Heart right ventricle (tissue), 16 donors: ENCODE measurements at places on chromosomes 16 and 17. TPM values are rescaled to one million over a fixed set of nuclear protein-coding genes. Genes with fewer than 3 reads are reported as not detected.

DNA sequence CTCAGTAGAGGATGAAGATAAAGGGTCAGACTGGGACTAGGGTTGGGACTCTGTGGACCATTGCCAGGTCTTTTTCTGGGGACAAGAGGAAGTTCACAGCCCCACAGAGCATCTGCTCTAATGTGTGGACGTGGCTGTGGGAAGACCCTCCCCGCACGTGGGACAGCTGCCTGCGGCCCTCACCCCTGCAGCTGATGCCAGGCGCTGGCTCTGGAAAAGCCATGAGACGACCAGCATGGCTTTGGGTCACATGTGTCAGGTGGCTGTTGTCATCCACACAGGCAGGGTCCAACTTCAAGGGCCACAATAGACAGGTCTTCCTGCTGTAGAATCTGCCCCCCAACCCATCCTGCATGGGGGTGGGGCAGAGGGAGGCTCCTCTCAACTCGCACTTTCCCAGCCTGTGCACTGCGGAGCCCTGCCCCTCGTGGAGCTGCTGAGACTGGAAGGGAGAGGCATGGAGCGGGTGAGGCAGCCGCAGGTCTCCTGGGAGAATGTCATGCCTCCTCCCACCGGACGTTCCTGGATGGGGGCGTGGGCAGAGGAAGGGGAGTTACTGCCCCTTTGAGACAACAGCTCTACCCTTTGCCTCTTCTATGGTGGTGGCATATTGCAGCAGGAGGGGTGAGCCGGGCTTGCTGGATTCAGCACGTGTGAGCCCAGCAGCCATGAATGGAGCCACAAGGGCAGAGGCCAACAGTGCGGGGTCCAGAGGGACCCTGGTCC is 53.4 kb downstream of the PIMREG start:
- DNase-seq = no peak

DNA sequence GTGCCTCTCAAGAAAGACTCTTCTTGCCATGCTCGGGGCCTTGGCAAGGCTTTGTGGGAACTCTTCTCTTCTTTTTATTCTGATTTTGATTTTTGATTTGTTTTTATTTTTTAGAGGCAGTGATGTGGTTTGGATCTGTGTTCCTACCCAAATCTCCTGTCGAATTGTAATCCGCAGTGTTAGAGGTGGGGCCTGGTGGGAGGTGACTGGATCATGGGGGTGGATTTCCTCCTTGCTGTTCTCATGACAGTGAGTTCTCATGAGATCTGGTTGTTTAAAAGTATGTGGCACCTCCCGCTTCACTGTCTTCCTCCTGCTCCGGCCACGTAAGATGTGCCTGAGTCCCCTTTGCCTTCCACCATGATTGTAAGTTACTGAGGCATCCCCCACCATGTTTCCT is 281.4 kb downstream of the CPPED1 start:
- no peak for DNase-seq

The SYT17 gene
- total RNA-seq = 0.90 TPM

- DNase-seq = no peak
Measured at GRCh38 chr17:42832213-42832933, 824 bp upstream of the PSME3 start.

DNA sequence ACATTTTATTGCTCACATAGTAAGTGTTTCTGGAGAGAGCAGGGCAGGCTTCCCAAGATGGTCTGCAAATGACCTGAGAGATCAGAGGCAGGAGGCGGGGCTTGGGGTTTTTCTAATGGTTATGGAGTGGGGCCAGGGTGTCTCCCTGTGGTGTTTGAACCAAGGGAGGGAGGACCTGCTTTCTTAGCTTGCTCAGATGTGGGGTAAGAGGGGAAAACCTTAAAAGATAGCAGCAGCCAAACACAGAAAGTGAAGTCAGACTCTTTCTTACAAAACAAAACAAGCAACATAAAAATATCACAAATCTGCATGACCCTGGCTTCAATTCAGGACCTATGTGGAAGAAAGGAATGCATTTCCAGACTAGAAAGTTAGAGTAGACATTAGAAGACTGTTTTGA is 22.9 kb upstream of the DNAJA2 start:
- no peak for DNase-seq

The CFAP97D1 gene
- total RNA-seq = not detected

GRCh38 chr17:43740541-43740940 is 18.1 kb downstream of the SOST start:
- DNase-seq = no peak

DNA sequence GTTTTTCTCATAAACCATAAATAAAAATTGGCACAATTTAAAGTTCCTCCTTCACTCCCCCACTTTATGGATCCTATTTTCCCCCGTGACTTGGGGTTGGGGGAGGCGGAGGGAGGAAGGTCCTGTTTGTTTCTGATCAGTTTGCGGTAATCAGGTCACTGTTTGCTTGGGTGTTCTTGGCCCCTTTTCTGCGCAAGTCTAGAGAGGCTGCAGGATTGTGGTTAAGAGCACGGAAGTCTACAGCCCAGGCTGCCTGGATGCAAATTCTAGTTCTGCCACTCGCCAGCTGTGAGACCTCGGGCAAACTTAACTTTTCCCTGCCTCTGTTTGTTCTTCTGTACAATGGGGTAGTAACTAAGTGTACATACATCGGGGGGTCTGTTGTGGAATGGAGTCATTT is 12.1 kb downstream of the ATP2C2 start:
- DNase-seq = no peak

DNA sequence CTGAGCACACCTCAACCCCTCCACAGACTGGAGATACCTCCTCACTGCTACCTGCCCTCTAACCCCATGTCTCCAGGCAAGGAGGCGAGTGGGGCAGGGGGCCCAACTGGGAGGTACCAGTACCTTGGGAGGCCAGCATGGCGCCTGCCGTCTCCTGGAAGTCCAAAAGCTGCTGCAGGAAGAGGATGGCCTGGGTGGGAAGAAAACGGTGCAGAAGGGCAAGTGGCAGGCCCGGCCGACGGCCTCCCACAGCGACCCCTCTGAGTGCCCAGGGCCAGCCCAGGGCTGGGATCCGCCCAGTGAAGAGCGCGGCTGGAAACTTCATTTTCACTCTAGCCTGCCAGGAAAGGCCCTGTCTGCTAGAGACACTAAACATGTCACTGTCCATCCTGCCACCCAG is 8.5 kb downstream of the ZACN start:
- no peak for DNase-seq

DNA sequence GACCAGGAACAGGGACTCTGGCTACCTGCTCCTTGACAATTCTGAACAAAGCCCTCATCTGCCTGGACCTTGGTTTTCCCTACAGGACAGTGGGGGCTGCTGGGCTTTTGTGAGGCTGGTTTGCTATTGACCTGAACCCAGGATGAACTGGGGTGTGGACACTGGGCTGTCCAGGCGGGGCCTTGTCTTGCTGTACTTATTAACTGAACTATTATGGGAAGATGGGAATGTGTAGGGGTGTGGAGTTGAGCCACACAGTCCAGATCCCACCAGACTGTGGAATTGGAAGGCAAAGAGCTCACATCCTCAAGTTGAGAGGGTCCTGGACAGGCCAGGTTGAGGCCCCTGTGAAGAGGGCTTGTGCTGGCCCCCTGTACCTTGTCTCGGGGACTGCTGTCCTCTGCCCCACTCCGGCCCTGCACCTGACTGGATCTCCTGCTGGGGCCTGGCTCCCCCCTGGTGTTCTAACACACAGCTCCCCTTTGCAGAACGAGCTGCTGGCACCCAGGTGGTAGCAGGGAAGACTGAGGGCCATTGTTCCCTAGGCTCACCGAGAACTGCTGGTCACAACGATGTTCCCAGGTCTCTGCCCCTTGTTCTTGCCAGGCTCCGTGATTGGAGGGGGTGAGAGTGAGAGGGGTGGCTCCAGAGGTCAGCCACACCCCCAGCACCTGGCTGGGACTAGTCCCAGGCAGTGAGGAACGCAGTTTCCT is 51.8 kb upstream of the CDC42EP4 start:
- DNase-seq = no peak

DNA sequence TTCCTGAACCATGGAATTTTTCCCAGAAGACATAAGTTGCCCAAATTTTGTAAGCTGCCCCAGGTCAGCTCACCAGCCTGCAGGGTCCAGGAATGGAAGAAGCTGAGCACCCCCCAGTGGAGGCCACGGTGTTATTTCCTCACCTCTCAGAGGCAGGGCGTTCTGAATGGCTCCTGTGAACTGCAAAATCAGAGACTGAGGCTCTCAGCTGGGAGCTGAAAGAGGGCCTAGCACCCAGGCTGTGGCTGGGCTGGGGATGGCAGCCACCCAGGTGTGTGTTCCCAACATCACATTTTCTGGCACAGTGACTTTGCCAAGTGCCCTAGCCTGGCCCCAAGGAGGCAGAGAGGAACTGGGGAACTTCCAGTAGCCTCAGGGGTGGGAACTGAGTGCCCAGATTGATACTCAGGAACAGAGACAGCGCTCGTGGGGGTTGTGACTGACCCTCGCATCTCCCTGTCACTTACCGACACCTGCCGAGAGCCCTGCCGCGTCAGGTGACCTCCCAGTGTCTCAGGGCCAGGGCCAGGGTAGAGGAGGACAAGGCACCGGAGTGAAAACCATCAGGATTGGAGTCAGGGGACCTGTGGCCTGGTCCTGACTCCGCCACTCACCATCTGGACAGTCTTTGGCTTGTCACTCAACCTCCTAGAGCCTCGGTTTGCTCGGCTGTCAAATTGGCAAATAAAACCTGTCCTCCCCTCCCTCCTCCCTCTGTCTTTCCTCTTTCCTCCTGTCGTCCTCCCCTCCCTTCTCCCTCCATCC is 11.3 kb downstream of the CACNG4 start:
- DNase-seq = peak; percentile 45

The SLC52A1 gene
- total RNA-seq = 0.12 TPM

GRCh38 chr17:2089021-2089422 is 34.1 kb downstream of the HIC1 start:
- no peak for DNase-seq

- DNase-seq = peak; percentile 37
Measured at GRCh38 chr16:14301169-14302030, 230.3 kb downstream of the MRTFB start.

DNA sequence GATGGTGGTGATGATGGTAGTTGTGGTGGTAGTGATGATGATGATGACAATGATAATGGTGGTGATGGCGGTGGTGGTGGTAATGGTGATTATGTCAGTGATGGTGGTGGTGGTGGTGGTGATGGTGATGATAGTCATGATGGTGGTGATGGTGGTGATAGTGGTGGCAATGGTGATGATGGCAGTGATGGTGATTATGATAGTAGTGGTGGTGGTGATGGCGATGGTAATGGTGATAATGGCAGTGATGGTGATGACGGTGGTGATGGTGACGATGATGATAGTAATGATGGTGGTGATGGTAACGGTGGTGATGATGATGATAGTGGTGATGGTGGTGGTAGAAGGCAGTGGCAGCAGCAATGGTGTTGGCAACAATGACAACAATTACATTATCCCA is 55.3 kb downstream of the RBFOX3 start:
- DNase-seq = no peak

The VPS9D1 gene
- total RNA-seq = 15.6 TPM

The PRSS21 gene
- total RNA-seq = not detected

GRCh38 chr17:78238823-78239488 is 7.5 kb downstream of the TMEM235 start:
- DNase-seq = no peak

DNA sequence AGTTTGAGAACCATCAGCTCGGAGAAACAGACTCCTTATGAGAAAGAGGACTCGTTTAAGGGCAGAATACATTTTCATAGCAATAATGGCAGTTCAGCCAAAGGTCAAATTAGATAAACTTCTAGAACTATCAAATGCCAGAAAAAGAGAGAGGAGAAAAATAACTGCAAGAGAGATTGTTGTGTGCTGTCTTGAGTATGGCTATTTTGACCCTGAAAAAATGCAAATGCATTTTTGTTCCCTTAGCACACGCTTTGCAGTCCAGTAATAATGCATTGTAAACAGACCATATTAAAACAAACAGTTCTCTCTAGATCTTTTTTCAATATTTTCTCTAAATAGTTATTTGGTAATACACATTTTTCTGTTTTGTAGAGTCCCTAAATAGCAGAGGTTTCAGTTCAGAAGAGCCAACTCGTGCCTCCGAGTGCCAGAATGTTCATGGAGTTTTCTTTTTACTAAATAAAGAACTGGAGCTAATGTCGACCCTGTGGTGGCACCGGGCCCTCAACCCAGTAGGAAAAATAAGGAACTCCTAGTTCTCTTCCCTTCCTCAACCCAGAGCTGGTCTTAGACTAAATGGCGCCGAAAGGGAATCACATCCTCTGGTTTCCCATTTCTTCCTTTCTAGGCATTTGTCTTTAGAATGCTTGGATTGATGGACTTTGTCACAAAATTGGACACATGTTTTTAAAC is 298.0 kb downstream of the MAP2K4 start:
- DNase-seq = no peak

GRCh38 chr16:20866145-20866772 is 33.9 kb downstream of the DCUN1D3 start:
- peak; percentile 29 for DNase-seq

DNA sequence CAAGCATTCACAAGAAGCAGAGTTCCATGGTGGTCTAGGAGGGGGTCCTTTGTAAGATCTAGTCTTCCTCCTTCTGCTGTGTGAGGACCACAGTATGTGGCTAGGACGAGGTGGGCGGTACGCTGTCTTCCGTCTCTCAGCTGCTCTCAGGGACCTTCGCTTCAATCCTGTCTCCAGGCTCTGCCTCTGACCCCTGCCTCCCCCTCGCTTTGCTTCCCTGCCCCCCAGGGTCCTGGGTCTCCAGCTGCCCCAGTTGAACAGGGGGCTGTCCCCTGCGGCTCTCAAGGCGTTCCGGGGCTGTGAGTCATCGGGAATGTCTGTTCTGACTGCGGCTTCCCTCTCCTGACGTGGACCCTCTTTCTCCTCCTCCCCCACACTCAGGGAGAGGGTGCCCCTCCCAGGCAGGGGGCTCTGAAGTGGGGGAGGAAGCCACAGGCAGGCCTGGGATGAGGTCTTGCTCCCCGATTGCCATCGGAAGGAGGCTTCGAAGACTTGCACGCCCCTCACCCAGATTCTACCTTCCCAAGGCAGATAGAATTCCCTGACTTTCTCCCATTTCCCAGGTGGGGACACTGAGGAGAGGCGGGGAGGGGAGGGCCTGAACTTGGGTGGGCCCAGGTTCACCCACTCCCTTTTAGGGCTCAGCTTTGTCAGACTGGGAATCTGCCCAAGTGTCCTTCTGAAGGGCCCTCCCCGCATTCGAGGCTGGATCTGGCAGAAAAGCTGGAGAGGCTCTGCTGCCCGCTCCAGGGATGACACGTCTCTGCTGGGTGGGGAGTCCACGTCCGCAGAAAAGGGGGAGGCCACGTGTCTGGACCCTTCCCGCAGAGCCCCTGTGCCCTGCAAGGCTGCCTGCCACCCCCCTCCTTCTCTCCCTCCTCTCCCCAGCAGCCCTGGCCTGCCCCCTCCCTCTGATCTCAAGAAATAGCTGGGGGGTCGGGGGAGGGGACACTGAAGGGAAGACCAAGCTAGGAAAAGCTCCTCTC is 9.1 kb upstream of the COL1A1 start:
- peak; percentile 63 for DNase-seq

The USP32 gene
- total RNA-seq = 38.6 TPM

DNA sequence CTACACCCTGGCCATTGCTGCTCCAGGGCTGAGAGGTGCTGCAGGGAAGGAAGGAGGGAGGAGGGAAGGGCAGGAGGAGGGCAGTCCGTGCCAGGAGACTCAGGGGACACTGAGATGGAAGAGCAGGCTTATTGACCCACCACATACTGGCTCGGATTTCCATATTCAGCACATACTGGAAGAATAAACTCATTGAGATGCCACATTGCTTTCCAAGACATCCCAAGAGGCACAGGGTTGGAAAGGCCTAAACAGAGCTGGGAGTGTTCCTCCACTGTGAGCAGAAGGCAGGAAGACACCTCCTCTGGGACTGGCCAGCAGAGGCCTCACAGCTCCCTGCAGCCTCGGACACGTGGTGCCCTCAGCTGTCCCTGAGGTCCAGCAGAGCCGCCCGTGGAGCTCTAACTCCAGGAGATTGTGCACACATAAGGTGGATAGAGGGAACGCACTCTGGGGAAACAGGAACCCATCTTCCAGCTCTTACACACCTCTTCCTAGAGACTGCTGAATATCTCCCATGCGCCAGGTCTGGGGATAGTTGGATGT is 17.4 kb downstream of the CCDC182 start:
- DNase-seq = no peak

The IKZF3 gene
- total RNA-seq = 0.22 TPM
